Stimulated activated CD4-positive, alpha-beta T cell treated with anti-CD3 and anti-CD28 coated beads, Interleukin-1b, Interleukin-23, amount 100 ng/mL, for 48 hours (primary cell): ENCODE measurements at places on chromosomes 16 and 17.

- DNase-seq: no peak
These were observed 189.5 kb downstream of the ABCC12 start for GRCh38 chr16:47966325-47966724.

- no peak for DNase-seq
These were observed 30.5 kb downstream of the PEMT start for GRCh38 chr17:17560975-17561374.

DNA sequence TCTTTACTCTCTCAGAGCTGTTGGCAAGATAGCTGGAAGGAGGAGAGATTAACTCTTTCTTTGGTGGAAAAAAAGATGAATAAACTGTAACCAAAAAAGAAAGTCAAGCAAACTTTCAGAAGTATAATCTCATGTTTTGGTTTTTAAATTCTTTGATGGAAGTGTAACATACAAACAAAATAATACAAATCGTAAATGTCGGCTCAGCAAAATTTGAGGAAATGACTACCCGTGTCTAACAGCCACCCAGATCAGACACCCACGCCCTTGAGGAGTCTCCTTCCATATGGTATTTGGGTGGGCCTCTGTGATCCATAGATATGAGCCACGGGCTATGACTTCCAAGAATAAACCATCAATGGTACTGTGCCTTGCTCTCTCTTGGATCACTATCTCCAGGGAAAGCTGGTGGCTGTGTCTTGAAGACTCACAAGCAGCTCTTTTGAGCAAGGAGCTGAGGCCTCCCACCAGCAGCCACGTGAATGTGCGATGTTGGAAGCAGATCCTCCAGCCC, 9.6 kb upstream of the CD300C start:
- no peak for DNase-seq

DNA sequence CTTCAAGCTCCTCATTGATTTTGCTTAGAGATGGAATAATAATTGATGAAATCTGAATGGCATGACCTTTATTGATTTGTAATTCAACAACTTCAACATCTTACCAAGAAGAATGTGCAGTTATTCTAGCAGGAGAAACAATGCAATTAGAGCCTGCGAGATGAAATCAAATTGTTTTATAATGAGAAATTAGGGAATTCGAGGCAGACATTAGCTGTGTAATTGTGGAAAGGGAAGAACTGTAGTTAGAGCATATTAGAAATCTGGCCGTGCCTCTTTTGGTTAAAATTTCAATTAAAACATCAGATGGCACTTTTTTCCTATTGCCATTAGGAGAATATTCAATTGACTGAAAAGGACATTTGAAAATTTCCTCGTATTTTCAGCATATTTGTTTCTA, 325.8 kb downstream of the WWOX start:
- no peak for DNase-seq

GRCh38 chr16:89616623-89617022, 3.2 kb downstream of the DPEP1 start:
- no peak for DNase-seq

- DNase-seq: no peak
These were observed 26.0 kb downstream of the TK2 start for GRCh38 chr16:66523861-66524354.

GRCh38 chr16:88613293-88613692, 25.1 kb upstream of the IL17C start:
- DNase-seq: no peak

- DNase-seq: no peak
These were observed 8.4 kb upstream of the HELZ start for GRCh38 chr17:67253384-67253783.

DNA sequence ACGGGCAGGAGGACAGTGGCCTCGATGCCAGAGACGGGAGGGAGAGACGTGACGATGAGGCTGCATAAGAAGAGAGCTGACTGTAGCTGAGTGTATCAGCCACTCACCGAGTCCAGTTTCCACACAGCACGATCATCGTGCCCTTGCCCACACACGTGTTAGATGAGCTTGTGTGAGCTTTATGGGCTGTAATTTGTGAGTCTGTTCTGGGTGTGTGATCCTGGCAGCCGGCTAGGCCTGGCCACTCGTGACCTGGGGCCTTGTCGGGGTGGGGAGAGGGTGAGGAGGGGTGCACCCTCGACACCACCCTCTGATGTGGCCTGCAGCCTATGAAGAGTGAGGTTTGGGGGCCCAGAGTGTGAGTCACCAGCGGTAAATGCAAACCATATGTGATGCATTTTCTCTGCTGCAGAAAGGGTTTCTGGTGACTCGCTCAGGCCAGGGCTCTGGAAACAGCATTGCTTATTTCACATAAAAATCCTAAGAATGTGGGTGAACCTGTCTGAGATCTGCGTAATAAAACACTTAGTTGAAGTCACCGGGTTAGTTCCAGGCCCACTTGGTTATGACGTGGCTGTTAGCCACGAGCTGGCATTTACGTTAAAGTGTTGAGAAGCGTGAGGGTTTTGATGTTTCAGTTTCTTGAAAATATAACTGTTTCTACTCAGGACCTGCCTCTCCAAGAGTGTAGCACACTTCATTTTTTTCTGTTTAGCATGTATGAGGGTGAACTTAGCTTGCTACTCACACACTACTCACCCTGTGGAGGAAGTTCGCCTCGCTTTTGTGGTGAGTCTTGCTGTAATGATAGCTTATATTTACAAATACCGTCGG, 4.2 kb downstream of the METRNL start:
- DNase-seq: peak; percentile 75

DNA sequence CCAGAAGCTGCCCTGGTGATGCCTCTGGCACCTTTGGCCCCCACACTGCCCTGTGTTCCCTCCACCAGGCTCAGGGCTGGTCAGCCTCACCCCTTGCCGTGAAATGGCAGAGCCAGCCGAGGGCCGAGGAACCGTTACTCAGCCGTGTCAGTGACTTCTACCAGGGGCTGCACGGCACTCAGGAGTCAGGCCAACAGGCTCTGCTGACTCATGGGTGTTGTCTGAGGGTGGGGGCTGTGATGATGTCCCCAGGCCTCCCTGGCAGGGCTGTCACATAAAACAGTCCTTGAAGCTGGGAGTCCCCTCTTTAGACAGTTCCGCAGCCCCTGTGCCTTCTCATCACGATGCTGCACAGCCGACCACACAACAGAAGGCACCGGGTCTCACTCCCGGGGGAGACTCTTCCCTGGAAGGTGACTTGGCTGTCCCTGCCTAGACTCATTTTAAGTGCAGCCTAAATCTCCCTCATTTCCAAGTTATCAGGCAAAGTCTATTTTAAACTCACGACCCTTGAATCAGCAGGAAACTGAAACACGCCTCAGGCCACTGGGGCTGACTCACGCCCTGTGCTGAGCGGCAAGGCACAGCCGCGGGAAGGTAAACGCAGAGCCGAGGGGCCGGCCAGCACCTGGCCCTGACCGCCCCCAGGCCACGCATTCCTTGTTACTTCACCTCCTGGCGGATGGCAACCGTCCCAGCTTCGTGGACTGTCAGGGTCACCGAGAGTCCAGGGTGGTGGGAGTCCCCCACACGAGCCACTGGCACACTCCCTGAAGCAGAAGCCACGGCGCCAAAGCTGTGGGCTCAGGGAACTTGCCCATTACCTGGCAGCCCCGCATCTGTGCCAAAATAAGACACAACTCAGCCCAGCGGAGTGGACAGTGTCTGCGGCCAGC, 102.6 kb downstream of the ZNF778 start:
- peak; percentile 65 for DNase-seq

GRCh38 chr17:43316522-43317142, 82.2 kb upstream of the ARL4D start:
- peak; percentile 38 for DNase-seq

GRCh38 chr16:65268331-65268730, 146.5 kb upstream of the CDH11 start:
- no peak for DNase-seq

DNA sequence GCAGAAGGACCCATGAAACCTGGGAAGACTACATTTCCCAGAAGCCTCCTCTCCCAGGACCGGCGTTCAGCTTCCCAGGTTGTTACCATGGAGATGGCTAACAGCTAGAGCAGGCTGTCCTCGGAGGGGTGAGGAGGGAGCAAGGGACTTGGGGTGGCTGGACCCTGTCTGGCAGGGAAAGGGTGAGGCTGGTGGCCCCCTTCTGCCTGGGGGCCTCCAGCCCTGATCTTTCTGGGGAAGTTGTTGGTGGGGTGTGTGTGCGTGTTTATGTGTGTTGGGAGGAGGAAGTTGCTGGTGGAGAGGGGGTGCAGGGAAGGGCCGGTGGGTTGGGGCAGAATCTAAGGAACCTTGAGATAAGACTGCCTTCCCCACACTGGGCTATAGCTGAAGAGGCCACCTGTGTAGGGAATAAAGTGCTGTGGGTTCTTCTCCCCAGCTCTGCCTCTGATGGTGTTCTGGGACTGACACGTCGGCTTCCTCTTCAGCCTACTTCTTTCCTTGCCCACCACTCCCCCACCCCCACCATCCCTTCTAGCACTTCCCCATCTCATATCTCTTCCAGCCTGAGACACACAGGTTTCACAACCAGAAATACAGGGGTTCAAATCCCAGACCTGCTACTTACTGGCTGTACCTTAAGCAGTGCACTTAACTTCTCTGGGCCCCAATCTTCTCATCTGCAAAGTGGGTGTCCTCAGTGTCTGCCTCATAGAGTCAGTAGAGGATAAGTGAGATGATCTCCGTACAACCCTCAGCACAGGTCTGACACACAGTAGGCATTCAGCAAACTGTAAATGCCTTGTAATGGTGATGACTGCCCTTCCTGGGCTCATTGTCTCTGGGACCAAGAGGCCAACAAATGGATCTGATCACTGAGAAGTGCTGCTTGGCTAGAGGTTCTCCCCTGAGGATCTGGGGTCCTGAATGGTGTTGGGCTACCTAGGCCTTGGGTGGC, at the start of gene DRC7:
Gene DRC7 (plus strand): TSS at position 82 of the 955 bp plus-strand sequence. CDS start 3,144 bp downstream, outside the sequence.
- DNase-seq: peak; percentile 10

DNA sequence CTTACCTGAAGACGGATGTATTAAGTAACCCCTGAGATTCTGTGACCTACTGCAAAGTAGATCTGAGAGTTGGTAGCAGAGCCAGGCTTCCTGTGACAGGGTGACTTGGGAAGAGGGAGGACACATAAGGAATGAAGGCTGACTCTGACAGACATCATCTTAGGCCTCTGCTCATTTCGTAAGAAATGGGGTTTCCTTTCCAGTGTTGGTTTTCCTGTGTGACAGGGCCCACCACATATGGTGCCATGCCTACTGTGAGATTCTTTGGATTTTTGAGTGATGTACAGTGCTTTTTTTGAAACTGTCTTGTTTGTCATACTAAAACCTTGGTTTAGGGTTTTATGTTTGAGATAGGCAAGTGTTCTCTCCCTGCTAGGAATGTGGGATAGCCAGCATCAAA, 12.7 kb downstream of the LIG3 start:
- no peak for DNase-seq

DNA sequence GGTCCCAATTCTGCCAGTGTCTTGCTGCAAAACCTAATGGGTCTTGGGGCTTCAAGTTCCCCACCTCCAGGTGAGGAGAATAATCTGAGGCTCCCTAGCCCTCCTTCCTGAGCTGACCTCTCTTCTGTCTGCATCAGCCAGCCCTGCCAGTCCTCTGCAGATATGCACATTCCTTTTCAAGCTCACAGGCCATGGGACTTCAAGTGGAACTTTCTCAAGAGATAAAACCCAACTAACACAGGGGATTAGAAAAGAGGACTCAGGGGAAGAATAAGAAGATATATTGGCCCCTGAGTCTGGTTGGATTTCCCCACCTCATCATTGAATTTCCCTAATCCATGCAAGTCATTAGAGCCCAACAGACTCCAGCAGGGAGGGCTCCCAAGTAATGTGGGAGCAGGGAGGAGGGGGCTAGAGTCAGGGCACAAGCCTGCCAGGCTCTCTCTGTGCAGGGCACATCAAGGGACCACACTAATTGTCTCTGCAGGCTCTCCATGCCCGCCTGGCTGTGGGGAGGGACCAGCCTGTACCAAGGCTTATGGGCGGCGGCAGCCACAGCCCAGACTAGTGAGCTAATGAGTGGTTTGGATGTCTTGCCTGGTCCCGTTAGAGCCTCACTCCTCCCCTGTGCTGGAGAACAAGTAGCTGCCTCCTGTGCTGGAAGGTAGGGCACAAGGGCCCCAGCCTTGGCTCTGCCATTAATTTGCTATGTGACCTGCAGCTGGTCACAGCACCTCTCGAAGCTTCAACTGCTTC, 1.2 kb downstream of the KRT14 start:
- DNase-seq: no peak

GRCh38 chr17:64571746-64572145, 65.0 kb downstream of the CEP95 start:
- no peak for DNase-seq

DNA sequence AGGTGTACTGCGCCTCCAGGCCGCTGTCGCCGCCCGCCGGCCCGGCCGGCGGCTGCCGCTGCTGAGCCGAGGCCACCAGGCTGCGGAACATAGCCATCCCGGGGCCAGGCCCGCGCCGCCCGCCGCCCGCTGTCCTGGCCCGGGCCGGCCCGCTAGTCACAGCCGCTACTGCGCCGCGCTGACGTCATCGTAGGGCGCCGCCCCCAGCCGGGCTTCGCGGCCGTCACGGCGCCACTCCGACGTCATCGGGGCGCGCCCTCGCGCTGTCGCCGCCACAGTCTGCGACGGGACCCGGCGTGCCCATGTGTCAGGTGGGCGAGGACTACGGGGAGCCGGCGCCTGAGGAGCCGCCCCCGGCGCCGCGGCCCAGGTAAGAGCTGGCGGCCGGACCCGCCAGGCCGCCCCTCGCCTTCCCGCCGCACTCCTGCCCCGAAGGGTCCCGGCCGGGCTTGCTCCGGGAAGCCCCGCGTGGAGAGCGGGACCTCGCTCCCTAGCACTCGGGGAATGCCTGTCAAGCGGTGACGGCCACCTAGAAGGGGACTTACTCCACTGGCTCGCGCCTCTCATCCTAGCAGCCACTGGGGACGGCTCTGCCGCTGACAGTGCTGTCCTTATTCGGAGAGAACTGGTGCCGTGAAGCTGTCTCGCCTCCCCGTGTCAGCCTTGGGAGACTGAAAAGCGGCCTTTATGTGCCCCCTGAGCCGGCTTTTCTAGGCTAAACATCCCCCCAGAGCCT, at the start of the genes CTU2 and RNF166:
Gene CTU2 (plus strand): TSS at position 275 of the 736 bp plus-strand sequence. CDS start 28 bp downstream, at position 303.
Gene RNF166 (minus strand): TSS at position 180 of the 736 bp plus-strand sequence. CDS start 83 bp downstream, at position 97.
- DNase-seq: peak; percentile 92

GRCh38 chr16:86092586-86093480, 193.9 kb downstream of the IRF8 start:
- no peak for DNase-seq

GRCh38 chr17:20916383-20916782, 126.4 kb downstream of the USP22 start:
- no peak for DNase-seq

GRCh38 chr17:59527931-59528330, 37.5 kb upstream of the DHX40 start:
- DNase-seq: no peak

DNA sequence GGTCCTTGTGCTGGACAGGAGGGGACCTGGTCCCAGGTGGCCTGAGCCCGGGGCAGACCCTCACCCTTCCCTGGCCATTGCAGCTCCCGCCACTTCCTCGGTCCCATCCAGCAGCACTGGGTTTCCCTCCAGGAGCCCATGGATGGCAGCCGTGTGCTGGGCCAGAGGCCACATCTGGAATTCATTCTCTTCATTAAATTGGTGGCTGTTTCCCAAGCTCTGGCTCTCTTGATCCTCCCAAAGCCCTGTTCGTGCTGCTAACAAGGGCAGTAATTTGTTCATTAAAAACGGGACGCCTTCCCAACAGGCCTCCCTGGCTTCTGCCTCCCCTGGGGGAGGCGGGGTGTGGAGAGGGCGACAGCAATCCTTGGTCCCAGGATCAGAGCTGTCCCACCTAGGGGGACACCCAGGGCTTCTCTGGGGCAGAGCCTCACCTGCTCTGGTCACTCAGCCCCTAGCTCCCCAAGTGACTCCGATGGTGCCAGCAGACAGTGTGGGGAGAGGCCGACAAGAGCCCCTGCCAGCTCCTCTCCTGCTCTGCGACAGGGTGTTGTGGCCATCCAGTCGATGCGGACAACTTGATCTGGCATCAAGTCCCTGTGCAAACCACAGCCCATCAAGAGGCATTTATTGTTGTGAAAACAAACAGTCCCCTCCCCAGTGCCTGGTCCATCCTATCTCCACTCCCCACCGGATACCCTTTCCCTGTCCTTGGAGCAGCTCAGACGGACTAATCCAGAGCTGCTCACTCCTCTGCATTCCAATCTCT, 44.0 kb downstream of the SDK2 start:
- no peak for DNase-seq
